ENCODE measurements at places on chromosomes 12 and 14.

DNA sequence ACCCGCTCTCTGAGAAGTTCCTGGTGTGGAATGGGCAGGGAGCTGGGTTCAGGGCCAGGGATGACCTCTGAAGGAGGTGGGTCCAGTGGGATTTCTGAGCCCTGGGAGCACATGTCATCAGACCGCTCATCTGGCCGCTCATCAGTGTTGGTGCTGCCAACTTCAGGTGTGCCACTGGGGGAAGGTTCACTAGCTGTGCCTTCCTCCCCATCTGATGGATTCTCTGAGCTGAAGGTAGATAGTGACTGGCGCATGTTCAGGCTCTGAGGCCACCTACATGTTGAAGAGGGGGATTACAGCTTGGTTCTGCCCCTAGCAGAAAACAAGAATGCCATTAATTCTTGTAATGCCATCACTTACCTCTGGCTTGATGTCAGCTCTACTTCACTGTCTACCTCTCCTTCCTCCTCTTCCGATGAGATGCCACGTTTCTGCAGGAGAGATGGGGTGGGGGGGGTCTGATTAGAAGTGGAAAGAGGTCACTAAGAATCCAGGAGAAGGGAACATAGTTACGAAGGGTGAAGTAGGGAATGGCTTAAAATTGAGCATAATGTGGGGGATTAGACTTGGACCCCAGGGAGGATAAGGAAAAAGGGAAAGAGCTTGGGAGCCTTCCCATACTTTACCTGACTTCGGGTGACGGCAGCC is 17.2 kb downstream of the MAP3K12 start:
- peak; percentile 63 for DNase-seq

DNA sequence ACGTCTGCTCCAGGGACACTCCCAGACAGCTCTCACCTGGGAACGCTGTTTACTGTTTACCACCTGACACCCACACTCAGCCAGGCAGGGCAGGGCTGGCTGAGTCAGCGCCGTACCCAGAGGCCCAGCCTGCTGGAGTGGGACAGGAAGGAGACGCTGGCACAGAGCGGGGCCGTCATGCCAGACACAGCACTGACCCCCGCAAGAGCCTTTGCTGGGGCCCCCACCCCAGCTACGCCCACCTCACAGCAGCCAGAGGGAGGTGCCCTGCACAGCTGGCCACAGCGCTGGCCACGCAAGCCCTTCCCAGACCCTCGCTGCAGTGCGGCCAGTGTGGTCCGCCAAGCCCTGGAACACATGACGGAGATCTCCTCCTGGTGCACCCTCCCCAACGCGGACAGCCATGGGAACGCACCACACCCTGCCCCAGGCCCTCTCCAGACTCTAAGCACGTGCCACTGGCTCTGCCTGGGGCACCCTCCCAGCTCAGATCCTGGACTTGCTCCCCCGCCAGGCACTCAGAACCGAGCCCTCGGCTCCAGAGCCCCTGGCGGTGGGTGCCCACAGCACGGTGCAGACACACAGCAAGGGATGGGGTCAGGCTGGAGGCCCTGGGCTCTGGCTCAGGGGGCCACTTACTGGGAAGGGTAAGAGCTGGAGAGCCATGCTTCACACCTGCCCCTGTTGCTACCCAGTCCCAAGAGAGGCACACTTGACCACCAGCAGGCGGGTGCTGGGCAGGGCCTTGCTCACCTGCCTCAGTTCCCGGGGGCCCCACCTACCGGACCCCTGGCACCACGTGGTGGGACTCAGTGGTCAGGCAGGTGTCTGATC is 5.7 kb downstream of the AHNAK2 start:
- DNase-seq, result no peak

DNA sequence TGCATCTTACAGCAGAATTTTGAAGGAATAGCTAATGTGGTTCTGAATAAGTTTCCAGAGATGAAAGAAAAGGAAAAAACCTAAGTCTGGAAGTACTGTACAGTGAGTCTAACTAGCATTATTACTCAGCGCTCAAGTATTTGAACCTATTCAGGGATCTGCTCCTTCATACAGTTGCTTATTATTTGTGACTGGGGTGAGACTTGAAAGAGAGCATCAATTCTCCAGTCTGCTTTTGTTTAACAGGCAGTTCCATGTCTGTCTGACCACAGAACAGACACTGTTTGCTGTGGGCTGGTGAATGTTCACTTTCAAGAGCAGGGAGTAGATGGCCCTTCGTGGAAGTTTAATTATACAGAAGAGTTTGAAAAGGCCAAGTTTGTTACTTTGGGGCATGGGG is 9.3 kb downstream of the ETV6 start:
- DNase-seq, result no peak

GRCh38 chr14:85187521-85187920 is 342.4 kb upstream of the FLRT2 start:
- DNase-seq, result no peak

- DNase-seq, result no peak
Measured at GRCh38 chr14:99512110-99512449, 30.9 kb downstream of the CCNK start.

DNA sequence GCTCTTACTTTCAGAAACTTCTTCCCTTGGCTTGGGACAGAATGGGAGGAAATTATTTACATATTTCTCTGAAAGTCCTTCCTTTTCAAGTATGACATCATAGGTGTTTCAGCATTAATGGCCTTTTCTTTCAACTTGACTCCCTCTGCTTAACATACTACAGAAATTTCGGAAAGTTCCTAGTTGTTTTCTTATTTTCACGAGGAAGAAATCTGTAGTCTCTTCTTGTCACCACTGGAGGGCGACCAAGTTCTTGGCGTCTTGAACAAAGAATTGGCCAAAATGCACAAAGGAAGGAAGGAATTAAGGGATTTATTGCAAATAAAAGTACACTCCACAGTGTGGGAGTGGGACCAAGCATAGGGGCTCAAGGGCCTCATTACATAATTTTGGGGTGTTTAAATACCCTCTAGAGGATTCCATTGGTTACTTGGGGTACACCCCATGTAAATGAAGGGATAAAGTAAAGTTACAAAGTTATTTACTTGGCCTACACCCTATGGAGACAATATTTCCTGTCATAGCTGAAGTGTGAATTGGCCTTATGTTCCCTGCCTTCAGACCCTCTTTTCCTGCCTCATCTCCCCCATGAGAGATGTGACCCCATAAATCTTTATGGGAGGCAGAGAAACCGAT is 70.4 kb downstream of the RPL10L start:
- DNase-seq, result no peak

DNA sequence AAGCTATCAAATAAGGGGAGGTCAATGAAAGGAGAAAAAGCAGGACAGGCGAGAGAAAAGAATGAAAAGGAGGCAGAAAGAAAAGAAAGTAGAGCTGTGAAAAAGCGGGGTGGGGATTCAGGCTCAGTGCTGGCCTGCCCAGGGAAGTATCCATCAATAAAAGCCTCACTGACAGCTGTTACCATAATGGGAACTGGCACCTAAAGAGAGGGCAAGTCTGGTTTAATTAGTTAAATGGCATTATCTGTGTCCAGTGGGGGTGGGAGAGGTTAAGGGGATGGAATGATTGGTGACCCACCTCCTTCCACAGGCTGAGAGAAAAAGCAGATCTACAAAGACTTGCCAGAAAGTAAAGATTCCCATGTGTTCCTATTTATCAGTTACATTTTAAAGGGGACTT is 7.4 kb downstream of the SALL2 start:
- DNase-seq, result no peak

DNA sequence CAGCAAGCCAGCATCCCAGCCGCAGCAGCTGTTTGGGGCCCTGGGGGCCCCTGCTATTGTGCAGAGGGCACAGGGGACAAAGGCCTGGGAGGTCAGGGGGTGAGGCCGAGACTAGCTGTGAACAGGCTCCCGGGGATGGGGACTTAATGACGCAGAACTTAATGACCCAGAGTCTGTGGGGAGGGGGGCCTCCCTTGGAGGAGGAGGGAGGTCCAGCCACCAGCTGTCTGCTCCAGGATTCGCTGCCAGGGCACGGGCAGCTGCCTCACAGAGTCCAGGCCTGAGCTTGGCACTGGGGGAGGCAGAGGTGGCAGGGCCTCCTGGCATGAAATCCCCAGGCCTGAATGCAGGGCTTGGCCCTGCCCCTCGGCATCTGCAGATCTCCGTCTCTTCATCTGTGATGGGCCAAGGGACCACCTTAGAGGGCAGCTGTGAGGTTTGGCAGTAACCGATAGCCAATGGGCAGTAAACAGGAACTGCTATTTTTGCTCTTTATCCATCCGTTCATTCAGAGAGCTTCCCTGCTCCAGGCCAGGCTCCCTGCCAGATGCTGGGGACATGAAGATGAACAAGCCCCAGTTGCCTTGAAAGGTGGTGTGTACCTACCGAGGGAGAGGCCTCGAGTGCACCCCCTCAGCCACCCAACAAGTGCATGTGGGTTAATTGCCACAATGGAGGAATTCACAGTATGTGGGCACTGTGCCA is 6.7 kb downstream of the FAM222A start:
- peak; percentile 67 for DNase-seq

GRCh38 chr12:102454808-102455760 is 25.3 kb downstream of the IGF1 start:
- no peak for DNase-seq

DNA sequence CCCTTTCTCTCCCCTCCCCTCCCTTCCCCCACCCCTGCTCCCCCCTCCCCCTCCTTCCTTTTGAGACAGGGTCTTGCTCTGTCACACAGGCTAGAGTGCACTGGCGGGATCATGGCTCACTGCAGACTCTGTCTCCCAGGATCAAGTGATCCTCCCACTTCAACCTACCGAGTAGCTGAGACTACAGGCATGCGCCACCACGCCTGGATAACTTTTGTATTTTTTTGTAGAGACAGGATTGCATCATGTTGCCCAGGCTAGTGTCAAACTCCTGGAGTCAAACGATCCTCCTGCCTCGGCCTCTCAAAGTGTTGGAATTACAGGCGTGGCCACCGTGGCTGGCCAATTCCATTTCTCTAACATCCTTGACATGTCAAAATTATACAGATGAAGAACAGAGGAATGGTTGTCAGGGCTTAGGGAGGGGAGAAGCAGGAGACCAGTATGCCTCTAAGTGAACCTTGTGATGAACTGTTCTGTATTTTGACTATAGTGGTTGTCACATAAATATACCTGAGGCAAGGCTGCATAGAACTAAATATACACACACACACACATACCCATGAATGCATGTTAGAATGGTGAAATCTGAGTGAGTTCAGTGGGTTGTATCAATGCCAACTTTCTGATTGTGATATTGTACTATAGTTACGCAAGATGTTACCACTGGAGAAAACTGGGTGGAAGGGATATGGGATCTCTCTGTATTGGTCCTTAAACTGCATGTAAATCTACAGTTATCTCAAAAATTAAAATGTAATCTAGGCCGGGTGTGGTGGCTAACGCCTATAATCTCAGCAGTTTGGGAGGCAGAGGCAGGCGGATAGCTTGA is 3.6 kb upstream of the CFAP73 start:
- no peak for DNase-seq

- DNase-seq, result no peak
Measured at GRCh38 chr14:44763356-44763755, 198.4 kb downstream of the KLHL28 start.

GRCh38 chr12:25958428-25959070 is at the start of gene RASSF8:
Gene RASSF8 (plus strand): TSS chr12:25958682. CDS start chr12:26055344, 96,662 bp downstream.
- peak; percentile 95 for DNase-seq

- no peak for DNase-seq
Measured at GRCh38 chr14:81396113-81396512, 4.0 kb downstream of the STON2 start.

- no peak for DNase-seq
Measured at GRCh38 chr12:109307051-109307450, 2.0 kb downstream of the FOXN4 start.

DNA sequence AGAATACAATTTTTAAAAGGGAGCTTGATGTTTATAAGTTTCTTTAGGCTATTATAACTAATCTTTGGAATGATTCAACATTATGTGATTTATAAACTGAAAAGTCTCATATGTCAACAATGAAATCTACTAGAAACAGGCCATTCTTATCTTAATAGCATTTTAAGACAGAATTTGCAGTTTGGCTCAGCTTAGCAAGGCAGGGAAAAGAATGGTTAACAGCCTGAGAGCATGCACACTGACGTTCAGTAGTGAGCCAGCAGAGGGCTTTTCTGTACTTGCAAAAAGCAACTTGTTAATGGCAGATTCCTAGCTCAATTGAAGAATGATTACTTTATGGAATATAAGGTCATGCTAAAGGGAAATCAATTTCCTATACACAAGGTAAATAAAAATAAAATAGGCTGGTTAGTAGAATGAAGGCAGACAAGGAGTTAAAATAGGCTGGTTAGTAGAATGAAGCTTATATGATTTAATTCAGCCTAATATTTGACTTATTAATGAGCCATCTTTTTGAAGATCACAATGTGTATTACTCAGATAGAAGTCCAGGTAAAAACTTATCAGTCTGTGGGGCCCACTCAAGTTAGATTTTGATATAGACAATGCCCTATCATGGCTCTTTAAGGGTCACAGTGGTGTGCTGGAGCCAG is 95.9 kb downstream of the OTOGL start:
- no peak for DNase-seq

GRCh38 chr12:123237646-123238329 is 4.6 kb downstream of the MTRFR start:
- DNase-seq, result peak; percentile 58

GRCh38 chr12:26838888-26839416 is 6.0 kb upstream of the ITPR2 start:
- no peak for DNase-seq

GRCh38 chr12:26573225-26573909 is 259.6 kb downstream of the ITPR2 start:
- DNase-seq, result no peak

GRCh38 chr12:61991661-61992060 is 268.5 kb upstream of the USP15 start:
- DNase-seq, result no peak

DNA sequence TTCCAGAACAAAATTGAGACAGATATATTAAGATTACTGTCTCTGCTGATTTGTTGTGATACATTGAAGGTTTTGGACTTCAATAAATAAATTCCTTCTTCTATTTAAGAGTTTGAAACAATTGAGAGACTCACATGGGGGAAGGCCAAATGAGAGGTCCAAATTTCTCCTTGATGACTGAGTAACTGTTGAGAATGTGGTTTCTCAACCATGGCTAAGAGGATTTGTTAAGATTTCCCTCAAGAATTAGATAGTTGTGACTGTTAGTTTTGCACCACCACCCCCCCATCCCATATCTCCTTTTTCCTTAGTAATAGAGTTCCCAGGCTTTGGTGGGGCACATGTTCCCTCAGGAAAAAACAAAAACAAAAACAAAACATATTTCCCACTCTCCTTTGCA is 47.7 kb upstream of the IGF1 start:
- no peak for DNase-seq

- DNase-seq, result no peak
Measured at GRCh38 chr14:52013984-52014600, 24.7 kb downstream of the RTRAF start.
